G401 (cell line): ENCODE measurements at places on chromosomes 13 and 19. TPM values are rescaled to one million over a fixed set of nuclear protein-coding genes. Genes with fewer than 3 reads are reported as not detected.

The ZNF439 gene
- 0.20 TPM in 1 of 2 replicates, not detected in the other for total RNA-seq

DNA sequence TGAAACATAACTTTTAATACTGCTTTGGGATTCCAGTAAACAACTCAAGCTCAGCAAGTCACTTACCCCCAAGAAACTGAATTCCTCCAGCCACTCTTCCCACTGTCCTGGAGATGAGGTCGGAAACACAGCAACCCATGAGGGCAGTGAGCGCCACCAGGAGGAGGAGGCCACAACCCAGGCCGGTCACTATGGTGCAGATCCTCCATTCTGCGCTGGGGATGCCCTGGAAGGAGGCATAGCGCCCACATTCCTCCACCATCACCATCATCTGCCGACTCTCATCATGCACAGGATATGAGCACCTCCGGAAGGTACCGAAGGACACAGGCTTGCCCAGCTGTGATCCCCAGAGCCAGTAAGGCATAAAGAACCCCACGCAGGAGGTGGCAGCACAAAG, 2.2 kb downstream of the LHFPL6 start:
- DNase-seq, result peak; percentile 89

GRCh38 chr13:80006940-80007339, 334.0 kb downstream of the SPRY2 start:
- no peak for DNase-seq

The KLK4 gene
- total RNA-seq, result not detected in 2 replicates

The SLITRK6 gene
- total RNA-seq, result not detected in 2 replicates

The TMPRSS9 gene
- 0.17 TPM in 1 of 2 replicates, not detected in the other for total RNA-seq

DNA sequence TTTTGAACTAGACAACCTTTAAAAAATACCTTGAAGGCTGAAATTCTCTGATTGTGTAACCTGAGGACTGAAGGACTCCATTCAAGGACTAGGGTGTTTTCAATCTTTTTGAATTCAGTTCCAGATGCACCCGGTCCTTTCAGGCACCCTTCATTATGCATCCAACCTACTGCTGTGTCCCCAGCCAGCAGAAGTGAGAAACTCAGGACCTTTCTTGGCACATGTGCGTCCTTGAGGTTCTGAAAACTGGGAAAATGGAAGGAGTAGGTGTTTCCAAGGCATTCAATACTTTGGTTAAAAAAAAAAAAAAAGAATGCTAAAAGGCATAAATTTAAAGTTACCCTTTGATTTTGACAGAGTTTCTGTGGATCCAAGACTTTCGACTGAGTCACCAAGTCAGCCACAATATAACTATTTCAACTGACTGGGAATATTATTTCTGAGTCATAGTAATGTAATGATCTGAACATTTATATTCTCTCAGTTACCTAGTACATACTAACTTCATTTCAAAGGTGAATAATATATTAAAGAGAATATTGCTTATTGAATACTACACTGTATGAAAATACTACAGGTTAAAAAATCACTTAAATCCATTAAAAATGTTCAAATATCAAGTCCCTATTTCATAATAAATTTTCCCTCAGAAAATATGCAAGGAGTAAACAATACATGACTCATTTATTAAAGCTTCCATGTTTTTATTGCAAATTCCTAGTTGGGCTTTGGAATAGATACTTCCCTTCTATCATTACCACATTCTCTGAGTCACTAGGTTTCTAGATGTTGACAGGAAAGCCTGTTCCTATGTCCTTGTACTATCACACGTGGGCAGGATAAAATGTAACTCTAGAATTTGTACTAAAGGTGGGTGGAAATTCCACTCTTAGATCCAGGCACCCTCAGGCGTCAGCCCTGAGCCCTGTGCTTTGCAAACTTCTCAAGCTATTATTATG, 2.4 kb upstream of the ITGBL1 start:
- no peak for DNase-seq

DNA sequence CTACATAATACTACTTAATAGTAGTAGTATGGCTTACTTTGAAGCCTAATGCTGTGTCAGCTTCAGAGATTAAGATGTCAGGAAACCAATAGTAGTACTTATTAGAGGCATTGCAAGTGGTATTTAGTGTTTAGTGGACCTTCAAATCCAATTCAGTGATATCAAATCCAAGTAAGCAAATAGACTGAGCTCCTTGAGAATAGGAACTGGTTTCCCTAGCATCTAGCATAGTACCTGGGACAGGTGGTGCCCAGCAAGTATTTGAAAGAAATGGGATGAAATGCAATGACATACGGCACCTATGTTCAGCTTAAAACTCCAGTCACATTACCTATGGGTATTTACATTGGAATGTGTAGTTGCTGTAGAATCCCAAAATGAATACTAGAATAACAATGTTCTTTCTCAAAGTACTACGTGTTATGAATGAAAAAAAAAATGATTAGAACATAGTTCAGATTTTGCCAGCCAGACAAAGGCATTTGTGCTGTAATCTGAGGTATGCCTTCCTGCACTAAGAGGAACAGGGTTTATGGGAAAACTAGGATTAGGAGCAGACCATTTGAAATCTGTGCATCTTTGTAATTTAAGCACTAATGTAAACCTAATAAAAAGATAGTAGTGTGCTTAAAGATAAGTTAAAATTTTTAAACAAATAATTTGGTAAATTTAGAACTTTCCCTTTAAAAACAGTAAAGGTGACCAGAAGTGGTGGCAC, 17.1 kb downstream of the LSM14A start:
- peak; percentile 38 for DNase-seq

GRCh38 chr19:2381148-2381820, 21.2 kb downstream of the TMPRSS9 start:
- DNase-seq, result peak; percentile 32

DNA sequence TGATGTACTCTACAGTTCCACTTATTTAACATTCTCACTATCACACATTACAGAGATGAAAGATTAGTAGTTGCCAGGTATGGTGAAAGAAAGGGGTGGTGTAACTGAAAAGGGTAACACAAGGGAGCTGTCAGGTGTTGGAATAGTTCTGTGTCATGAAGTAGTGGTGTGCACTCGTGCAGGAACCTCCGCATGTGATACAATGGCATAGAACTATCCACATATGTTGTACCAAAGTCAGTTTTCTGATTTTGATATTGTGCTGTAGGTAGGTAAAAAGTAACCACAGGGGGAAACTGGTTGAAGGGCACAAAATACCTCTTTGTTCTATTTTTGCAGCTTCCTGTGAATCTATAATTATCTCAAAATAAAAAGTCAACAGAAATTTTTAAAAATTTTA, 24.4 kb upstream of the RPL21 start:
- no peak for DNase-seq

DNA sequence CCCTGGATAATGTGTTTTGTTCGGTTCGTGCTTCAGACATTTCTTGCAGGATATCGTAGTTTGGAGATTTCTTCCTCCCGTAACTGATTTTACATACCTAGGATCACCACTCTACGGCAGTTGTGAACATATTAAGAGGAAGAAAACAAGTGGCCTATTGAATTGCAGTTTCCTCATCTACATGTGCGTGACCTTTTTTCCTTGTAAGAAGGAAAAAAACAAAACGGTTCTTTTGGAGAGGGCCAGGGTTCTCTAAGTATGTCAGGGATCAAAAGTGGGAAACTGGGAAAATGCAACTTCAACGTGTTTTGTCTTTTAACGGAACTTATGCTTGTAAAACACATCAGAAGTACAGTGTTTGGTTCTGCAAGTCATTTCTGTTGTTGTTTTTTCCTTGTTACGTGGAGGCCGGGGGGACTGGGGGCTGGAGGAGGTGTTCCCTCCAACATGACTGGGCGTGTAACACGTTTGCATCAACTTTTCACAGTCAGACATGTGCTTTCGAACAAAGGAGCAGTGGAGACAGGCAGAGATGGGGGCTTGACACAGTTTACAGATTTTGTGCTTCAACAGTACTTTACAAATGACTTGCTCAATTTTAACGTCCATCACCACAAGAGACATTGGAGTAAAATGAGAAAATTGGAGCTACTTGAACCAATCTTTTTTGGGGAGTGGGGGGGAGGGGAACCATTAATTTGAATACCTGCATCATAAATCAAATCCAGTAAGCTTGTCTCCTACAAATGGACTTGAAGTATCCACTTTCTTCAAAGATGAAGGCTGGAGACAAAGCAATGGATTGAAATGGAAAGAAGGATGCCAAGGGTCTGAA, 3.8 kb downstream of the ZC3H4 start:
- peak; percentile 61 for DNase-seq

DNA sequence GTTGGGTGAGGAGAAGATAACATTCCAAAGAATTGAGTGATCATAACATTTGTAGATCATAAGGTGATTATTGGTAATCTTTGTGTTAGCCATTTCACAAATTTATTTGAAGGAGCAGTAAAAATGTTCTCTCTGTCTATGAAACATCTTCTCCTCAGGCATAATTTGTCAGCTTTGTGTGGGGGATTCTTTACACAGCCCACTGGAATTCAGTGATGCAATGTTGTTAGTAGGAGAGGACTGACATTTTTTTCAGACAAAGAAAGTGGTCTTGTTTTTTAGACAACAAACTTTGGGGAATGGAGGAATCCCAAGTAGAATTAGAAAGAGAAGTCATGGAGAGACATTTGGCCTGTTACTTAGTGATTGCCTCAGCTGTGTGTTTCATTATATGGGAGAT, 100.3 kb downstream of the ITGBL1 start:
- no peak for DNase-seq

DNA sequence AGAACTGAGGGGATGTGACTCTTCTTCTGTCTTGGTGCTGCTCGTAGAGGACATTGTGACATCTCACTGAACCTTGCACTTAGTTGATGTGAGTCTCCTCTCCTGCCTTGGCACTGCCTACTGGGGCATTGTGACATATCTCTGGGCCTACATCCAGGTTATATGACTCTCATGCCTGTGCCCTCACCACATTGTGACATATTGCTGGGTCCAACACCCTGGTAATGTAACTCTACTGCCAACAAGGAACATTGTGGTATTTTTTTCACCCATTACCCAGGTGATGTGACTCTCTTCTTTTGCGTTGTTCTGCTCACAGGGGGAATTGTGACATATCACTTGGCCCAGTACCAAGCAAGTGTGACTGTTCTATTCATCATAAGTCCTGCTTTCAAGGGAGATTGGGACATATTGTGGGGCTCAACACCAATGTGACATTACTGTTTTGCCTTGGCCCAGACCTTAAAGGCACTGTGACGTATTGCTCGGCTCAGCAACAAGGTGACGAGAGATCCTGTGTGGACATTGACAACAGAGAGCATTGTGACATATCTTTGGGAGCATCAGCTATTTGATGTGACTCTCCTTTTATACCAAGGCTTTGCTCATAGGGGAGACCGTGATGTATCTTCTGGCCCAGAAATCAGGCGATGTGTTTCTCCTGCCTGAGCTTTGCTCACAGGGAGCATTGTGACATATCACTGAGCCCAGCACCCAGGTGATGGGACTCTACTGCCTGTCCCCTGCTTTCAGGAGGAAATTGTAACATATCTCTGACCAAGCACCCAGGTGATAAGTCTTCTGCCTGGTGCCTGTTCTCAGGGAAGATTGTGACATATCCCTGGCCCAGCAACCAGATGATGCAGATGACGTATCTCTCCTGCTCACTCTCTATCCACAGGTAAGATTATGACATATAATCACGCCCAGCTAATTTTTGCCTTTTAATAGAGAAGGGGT, 12.2 kb upstream of the ZNF429 start:
- no peak for DNase-seq

- no peak for DNase-seq
Observed at GRCh38 chr19:6677495-6677882, 7.5 kb upstream of the TNFSF14 start.

DNA sequence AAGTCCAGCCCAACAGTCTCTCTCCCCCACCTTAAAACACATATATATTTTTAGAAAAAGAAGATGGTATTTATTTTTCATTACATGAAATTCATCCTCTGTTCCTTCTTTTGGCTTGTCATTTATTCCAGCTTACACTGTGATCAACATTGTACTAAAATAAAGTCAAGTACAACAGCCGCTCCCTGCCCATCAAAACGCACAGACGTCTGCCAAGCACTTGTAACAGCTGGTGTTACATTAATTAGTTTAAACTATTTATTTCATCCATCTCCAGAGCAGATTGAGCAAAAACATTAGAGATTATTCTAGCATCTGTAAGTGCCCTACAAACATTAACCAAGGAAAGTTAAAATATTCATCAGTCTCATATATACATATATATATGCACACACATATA, 350.5 kb downstream of the DACH1 start:
- DNase-seq, result no peak

GRCh38 chr13:102555914-102556553, 40.8 kb upstream of the TPP2 start:
- DNase-seq, result peak; percentile 82

DNA sequence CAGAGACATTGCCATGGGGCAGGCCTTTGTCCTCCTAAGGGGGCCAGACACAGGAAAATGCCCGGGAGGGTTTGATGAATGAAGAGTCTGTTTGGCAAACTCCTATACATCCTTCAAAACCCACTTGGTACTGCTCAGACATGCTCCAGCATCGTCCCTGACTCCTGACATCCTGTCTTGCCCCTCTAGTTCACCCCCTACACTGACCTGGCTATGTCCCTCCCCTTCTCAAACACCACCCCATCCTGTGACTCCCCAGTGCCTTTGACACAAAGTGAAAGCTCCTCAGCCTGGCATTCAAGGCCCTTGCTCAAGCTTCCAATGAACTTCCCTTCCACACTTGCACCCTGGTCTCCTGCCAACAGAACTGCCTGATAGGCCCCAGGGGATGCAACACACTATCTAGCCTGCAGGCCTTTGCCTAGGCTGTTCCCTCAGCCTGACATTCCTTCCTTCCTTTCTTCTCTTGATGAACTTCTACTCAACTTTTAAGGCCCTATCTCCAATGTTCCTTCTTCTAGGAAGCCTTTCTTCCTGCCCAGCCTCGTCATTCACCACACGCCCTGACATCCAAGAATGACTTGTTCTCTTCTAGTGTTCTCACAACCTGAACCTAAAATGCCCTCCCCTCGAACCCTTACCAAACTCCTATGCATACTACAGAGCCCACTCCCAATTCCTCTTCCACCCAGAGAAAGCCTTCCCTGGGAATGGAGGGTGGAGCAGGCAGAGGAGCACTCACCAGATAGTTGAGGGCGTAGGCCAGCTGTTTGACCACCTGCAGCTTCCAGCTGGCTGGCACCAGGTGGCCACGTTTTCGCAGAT, 12.4 kb downstream of the JAK3 start:
- DNase-seq, result no peak

The LGALS7B gene
- not detected in 2 replicates for total RNA-seq

- no peak for DNase-seq
Observed at GRCh38 chr19:8304841-8305621, 3.1 kb downstream of the CD320 start.

GRCh38 chr19:46904114-46905060, 43.6 kb downstream of the ARHGAP35 start:
- no peak for DNase-seq
